NCI-H187 (cell line): ENCODE measurements at places on chromosomes 4 and X.

DNA sequence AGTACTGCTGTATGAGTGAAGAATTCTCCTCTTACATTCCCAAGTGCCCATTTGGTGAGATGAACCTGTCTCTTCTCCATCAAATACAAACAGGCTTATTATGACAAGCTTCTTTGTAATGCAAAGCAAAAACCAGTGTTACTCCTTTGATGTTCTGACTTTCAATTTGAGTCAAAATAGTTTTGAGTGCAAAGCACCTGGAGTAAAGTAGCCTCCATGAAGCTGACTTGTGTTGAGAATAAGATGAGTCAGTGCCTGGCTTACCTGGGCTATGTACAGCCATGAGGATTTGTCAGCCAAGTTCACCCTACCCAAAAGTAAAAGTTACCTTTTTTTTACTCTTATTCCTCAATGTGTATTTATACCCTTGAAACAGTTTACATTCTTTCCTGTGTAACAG, 132.5 kb upstream of the FMR1 start:
- DNase-seq = no peak

- no peak for DNase-seq
These were observed 2.4 kb downstream of the MORC4 start for GRCh38 chrX:106997611-106998010.

- no peak for DNase-seq
These were observed 756 bp upstream of the ADAMTS3 start for GRCh38 chr4:72569719-72570235.

- no peak for DNase-seq
These were observed 124.9 kb downstream of the STAG2 start for GRCh38 chrX:124086411-124086810.

GRCh38 chr4:79281566-79282359, 44.1 kb downstream of the NAA11 start:
- DNase-seq = no peak

DNA sequence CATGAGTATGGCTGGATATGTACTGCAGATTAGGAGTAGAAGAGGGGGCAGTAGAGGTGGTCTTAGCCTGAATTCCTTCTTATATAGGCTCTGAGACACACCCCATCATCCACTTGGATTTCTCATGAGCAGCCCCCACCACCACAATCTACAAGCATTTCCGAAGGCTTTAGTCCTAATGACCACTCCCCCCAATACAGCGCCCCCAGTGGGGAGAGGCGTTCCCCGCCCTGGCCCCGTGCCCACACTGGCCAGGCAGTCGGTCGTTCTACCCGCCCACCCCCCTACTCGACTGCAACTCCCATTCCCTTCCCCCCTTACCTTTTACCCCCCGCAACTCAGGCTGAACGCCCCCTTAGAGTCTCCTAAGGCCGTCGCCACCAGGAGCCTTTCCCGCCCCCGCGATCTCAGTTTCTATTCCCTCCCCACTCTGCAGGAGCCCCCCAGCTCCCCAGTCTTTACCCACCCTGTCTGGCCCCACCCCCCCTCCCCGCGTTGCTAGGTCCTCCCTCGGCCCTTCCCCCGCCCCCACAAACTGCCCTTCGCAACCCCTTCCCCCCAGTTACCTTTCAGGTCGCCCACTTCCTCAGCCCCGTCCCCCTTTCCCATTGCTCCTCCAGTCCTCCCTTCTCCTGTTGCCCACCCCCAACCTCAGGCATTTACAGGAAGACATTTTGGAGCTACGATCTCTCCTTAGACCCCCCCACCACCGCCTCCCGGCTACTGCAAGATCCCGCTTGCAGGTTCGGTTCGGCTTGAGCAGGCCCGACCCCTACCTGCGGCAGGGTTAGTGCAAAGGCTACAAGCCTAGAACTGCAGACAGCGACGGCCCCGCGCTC, 468 bp downstream of the ZMYM3 start:
- no peak for DNase-seq

GRCh38 chr4:16684097-16684496, 214.3 kb downstream of the LDB2 start:
- no peak for DNase-seq

DNA sequence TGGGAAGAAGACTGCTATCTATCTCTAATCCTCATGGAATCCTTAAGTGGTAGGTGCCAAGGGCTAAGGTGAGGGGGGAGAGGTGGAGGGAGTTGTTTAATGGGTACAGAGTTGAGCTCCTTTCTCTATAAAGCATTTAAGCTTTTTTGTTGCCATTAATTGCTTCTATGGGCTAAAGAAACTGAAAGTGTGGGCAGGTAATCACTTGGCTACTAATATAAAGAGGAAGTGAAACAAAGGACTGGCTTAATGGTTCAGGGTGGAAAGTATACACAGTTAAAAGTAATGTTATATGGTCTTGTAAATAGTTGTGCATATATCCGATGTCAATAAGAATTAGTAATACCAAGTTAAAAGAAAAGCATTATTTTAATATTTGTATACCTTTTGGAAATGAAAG, 83.9 kb downstream of the POLA1 start:
- no peak for DNase-seq

DNA sequence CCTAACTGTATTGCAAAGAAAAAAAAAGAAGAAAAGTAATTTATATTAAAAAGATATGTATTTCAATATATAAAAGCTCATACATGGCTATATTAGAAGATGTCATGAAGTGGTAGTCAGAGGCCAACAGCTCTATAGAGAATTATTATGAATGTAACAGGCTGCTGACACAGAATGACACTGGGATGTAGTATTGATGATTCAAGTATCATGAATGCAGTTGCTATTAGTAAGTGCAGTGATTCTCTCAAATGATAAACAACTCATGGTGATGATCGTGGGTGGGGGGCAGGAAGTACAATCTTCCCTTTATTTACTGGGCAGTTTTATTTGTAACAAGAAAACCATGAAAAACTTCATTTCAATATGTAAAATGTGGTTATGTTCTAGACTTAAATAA, 124.6 kb downstream of the COL4A6 start:
- DNase-seq = no peak

GRCh38 chrX:15405846-15406245, 21.6 kb upstream of the VEGFD start:
- DNase-seq = no peak
